Activated T-helper 1 cell treated with anti-CD3 and anti-CD28 coated beads, Interleukin-2, amount 50 U/mL, for 16 hours (primary cell): ENCODE measurements at places on chromosomes 11 and 22.
A peak's percentile ranks its signal among the peaks of the same experiment; 100 is the strongest.

DNA sequence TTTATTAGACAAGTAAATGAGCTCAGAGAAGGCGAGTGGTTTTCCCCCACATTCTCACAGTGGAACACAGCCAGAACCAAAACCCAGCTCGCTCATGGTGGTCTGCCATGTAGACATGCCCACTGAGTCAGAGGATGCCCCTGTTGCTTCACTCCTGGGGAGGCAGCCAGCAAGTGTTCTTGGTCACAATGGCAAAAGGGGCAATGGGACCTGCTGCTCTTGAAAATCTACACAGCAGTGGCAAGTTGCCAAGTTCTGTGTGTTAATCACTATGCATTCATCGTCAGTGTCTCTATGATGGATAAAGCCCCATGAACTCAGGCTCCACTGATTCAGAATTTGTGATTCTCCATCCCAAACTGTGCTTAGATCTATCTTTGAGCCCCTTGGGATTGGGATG is 64.7 kb upstream of the TBCEL start:
- DNase-seq, result no peak

- DNase-seq, result no peak
These were observed 583 bp upstream of the PKP3 start for GRCh38 chr11:393219-394033.

GRCh38 chr22:36816636-36817524 is at the start of gene PVALB:
Gene PVALB (minus strand): TSS chr22:36817035. CDS start chr22:36817005, 30 bp downstream.
- DNase-seq, result no peak

DNA sequence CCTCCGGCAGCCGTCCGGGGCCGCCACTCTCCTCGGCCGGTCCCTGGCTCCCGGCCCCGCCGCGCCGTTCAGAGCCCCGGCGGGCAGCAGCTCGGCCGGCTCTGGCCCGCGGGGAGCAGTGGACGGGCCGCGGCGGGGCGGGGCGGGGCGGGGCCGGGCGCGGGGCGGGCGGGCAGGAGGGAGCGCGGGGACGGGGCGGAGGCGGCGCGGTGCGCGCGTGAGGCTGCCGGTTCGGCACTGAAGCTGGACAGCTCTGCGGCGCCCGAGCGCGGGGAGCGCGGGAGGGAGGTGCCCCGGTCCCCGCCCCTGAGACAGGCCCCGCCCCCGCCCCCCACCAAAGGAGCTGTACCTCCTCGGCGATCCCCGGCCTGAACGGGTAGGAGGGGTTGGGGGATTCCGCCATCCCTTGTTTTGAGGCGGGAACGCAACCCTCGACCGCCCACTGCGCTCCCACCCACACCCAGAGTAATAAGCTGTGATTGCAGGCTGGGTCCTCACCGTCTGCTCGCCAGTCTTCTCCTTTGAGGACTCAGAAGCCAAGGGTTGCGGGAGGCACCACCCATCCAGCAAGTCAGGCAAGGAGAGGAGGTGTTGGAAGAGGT is at the start of gene DRD2:
DRD2 (minus strand) TSS at position 239 of the 602 bp plus-strand sequence. CDS start 50,747 bp downstream, outside the sequence.
- no peak for DNase-seq

DNA sequence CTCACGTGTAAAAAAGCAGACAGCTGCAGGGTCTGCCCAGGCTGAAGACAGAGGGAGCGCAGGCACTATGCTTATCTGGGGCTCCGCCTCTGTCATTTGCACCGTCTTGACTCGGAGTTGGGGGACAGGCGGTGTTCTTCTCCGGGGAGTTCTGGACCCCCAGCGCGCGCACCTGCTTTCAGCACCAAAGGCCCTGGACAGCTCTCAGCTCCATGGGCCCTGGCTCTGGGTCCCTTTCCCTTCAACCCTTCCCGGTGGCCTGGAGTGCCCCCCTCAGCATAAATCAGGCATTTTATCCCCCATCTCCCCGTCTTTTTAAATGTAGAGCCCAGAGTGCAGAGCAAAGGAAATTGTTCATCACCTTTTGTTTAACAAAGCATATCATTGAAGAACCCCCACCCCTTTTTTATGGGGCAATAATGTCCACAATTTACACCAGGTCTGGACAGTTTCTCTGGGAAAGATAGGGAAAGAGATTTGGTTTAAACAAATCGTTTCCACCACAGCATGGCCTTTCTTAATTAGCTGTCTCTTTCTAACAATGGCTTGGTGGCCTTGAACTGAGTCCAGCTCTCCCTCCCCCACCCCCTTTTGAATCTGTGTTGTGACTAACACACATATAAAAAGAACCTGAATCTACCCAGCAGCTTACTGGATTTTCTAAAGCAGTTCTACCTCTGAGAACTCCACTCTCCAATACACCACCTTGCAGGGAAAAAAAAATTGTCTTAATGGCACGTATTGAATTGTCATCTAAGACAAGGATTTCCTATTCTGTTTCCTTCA is 1.7 kb downstream of the SEZ6L start:
- DNase-seq, result no peak

GRCh38 chr11:76759517-76759916 is 23.6 kb upstream of the TSKU start:
- no peak for DNase-seq

DNA sequence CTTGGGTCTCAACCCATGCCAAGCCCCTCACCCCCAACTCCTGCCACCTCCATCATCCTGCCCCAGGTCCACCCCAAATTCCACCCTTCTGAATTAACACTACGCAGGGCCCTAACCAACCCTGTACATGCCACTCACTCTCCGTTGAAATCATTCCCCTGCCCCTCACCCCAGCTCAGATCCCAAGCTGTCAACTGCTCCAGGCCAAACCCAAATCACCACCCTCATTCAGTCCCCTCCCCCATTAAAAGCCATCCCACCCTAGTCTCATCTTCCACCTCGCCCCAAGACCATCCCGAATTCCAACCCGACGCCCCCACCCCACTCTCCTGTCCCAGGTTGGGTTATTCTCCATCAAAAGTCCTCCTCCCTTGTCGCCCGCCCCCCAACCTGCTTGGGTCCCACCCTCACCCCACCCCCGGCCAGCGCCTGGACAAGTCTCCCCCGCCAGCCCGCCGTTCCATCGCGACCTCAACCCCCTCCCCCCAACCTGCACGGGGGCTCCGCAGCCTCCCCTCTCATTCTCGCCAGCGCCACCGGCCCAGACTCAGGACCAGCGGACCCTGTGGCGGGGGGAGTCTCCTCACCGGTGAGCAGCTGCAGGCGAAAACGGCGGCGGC is 466 bp downstream of the FAM168A start:
- no peak for DNase-seq

- no peak for DNase-seq
These were observed 526.7 kb downstream of the INSC start for GRCh38 chr11:15641271-15642045.

DNA sequence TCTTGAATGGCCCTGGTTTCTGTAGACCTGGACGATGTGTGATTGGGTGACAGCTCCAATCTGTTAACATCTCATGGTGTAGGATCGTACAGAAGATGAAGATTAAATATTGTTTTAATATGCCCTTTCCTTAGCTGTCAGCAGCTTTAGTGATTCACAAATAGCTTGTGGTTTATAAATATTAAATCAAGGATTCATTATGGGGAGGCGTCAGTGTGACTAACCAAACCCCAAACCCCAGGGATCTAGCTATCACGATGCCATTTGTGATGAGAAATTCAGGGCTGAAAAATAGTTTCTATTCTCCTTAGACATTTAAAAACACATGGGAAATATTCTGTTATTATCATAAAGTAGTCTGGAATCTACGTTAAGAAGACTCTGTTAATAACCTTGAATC is 73.4 kb downstream of the NCAM1 start:
- DNase-seq, result no peak

- DNase-seq, result no peak
These were observed 9.6 kb downstream of the CERK start for GRCh38 chr22:46728470-46728869.

- no peak for DNase-seq
These were observed 35.0 kb upstream of the CRTAM start for GRCh38 chr11:122803306-122803705.

DNA sequence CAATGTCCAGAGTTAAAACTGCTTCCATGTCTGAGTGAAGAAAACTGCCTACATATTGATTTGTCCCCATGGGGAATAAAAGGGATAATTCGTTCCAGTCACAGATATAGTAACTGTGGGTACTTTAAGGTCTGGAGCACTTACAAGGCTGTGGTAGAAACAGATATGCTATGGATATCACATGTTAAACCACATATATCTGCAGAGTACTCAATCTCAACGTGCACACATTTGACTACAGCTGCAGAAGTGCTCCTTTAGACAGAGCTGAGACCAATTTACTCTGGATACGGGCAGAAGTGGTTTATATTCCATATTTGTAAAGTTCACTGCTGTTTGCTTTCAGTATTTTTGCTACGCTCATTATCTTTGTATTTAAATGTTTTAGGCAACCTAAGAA is 9.7 kb upstream of the MS4A2 start:
- DNase-seq, result no peak

GRCh38 chr22:37259540-37260029 is 15.5 kb upstream of the RAC2 start:
- no peak for DNase-seq

DNA sequence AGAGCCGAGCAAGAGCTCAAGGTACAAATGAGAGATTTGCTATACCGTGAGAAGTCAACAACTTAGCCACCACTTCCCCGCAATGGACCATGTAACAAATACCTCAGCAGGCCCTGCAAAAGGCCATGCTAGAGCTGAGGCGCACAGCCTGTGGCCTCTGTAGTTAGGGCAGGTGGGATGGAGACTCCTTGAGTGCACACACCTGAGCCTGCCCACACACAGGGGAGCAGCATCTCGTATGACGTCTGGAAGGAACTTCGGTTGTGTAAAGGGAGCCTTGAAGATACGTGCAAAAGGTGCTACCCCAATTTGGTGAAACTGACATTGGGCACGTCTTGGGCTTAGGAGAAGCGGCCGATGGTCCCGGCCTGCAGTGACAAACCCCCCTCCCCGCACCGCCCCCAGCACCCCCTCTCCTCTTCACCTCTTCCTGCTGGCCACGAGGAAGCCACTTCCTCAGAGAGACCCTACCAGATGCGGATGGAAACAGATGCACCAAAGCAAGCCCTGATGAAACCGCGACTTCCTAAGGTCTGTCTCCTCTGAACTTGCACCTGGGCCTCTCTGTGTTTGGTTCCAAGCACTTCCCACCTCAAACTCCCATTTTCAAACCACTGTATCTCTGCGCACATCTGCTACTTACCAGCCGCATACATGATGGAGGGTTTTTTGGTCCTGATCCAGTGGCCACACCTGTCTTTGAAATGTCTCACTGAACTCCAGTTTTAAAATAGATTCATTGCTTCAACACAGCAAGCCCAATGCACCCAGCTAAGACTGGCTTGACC is 10.6 kb downstream of the CDPF1 start:
- no peak for DNase-seq

GRCh38 chr22:47151490-47151889 is 389.0 kb downstream of the TBC1D22A start:
- no peak for DNase-seq

- DNase-seq, result no peak
These were observed 87.5 kb upstream of the SESN3 start for GRCh38 chr11:95318498-95318897.

DNA sequence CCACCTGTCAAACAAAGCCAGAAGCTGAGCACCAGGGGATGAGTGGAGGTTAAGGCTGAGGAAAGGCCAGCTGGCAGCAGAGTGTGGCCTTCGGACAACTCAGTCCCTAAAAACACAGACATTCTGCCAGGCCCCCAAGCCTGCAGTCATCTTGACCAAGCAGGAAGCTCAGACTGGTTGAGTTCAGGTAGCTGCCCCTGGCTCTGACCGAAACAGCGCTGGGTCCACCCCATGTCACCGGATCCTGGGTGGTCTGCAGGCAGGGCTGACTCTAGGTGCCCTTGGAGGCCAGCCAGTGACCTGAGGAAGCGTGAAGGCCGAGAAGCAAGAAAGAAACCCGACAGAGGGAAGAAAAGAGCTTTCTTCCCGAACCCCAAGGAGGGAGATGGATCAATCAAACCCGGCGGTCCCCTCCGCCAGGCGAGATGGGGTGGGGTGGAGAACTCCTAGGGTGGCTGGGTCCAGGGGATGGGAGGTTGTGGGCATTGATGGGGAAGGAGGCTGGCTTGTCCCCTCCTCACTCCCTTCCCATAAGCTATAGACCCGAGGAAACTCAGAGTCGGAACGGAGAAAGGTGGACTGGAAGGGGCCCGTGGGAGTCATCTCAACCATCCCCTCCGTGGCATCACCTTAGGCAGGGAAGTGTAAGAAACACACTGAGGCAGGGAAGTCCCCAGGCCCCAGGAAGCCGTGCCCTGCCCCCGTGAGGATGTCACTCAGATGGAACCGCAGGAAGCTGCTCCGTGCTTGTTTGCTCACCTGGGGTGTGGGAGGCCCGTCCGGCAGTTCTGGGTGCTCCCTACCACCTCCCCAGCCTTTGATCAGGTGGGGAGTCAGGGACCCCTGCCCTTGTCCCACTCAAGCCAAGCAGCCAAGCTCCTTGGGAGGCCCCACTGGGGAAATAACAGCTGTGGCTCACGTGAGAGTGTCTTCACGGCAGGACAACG is 11.7 kb downstream of the CXCR5 start:
- DNase-seq, result no peak

DNA sequence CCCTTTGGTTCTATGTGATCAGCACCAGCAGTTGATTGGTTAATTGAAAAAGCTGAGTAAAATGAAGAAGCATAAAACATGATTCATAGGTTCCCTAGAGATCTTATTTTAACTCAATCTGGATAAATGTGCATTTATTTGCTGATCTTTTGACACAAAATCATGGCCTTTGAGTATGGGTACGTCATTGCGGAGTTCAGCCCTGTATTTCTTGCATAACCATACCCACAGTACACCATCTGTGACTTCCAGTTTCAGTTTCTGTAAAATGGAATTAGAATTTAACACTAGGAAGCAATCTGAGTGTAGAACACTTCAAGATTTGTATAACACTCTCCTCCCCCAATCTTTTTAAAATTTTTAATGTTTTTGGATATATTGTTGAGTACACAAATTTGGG is 358.2 kb downstream of the DDX10 start:
- DNase-seq, result no peak

- DNase-seq, result peak; percentile 2
These were observed 49.8 kb downstream of the PACSIN2 start for GRCh38 chr22:42964994-42965699.

GRCh38 chr22:49449377-49449776 is 378.3 kb downstream of the BRD1 start:
- no peak for DNase-seq

DNA sequence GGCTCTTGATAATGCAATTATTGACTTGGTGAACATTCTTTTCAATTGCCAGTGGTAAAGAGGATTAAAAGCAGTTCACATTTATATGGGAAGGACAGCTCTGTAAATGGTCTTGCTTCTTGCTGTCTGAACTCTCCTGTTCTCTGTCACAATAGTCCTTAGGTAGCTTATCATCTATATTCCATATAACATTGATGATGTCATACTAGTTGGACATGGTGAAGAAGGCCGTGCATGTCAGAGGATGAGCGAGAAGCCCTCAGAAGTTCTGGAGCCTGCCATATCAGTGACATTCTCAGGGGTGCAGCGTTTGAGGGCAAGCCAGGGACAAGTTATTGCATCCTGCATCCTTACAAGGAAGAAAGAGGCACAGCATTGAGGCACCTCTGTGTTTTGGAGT is 2.6 kb upstream of the CHKB start:
- DNase-seq, result no peak

GRCh38 chr11:64801561-64802369 is 1.2 kb downstream of the MAP4K2 start:
- DNase-seq, result no peak
